ENCODE measurements at places on chromosomes 12 and 14. TPM values are rescaled to one million over a fixed set of nuclear protein-coding genes. Genes with fewer than 3 reads are reported as not detected.

DNA sequence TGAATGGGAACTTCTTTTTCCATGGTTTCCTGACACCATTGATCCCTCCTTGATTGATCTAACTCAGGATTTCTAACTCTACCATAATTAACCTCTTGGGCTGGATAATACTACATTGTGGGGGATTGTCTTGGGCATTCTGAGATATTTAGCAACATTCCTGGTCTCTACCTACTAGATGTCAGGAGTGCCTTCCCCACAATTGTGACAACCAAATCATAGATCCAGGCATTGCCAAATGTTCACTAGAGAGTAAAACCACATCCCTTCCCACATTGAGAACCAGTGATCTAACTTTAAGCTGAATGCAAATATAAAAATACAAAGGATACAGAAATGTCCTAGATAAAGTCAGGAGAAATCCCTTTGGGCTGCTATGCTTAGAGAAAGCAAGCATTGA, 36.9 kb upstream of the CCDC198 start:
- H3K4me3 ChIP-seq = no peak overlapping the region
- no peak overlapping the region for H3K27ac ChIP-seq
- H3K27me3 ChIP-seq = no peaks in the 10 kb centered on the region
- H3K4me1 ChIP-seq = no peaks in the 10 kb centered on the region
- no peak for DNase-seq
- H3K36me3 ChIP-seq = no peaks in the 10 kb centered on the region

SYNDIG1L gene
- 0.14 TPM for total RNA-seq

- no peak for DNase-seq
- no peak overlapping the region for H3K4me3 ChIP-seq
- no peak overlapping the region for H3K27ac ChIP-seq
- peaks cover 4% of the 10 kb centered on the region for H3K27me3 ChIP-seq
These were observed 74.2 kb downstream of the SMOC1 start for GRCh38 chr14:69953266-69953915.

TAC3 gene
- total RNA-seq = 0.46 TPM

DNA sequence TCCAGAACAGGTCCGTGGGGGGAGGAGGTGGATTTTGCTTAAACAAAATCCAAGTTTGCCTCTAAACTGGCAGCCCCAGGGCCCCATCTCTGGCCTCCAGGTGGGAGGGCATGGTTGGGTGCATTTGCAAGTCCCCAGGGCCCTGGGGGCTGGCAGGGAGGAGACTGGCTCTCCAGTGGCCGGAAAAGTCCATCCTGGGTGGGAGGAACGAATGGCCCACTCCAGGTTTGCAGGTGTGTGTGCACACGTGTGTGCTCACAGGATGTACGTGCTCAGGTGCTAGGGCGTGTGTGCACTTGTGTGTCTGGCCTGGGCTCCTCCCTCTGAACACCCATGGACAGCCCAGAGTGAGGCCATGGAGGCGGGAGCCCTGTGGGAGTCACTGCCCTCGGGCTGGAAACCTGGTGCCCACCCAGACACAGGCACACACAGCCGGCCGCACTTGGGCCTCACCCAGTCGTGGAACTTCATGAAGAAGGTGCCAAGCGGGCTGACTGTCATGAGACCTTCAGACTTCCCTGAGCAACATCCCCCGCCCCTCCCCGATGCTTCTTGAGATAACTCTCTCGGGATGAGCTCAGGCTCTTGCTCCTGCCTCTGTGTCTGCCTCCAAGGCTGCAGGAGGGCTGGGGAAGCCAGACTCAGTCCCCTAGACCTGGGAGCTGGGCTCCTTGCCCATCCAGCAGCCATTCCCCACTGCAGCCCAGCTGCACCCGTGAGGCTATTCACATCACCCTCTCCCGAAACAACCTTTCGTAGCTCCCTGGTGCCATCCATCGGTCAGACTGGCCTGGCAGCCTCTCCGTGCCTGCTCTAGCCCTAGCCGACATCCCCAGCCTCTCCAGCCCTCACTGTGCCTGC, 9.4 kb downstream of the AHNAK2 start:
- peaks cover 7% of the 10 kb centered on the region for H3K4me1 ChIP-seq
- no peaks in the 10 kb centered on the region for H3K36me3 ChIP-seq
- peak; percentile 76 for DNase-seq
- H3K27me3 ChIP-seq = peaks cover 19% of the 10 kb centered on the region
- no peak overlapping the region for H3K27ac ChIP-seq

GRCh38 chr14:68820536-68820935, 27.7 kb upstream of the ZFP36L1 start:
- no peaks in the 10 kb centered on the region for H3K36me3 ChIP-seq
- no peak overlapping the region for H3K4me3 ChIP-seq
- no peaks in the 10 kb centered on the region for H3K27me3 ChIP-seq
- DNase-seq = no peak
- no peak overlapping the region for H3K27ac ChIP-seq
- H3K4me1 ChIP-seq = peaks cover 20% of the 10 kb centered on the region

DACT1 gene
- 19.7 TPM for total RNA-seq

- H3K4me3 ChIP-seq = no peak overlapping the region
- no peak for DNase-seq
- H3K27me3 ChIP-seq = no peaks in the 10 kb centered on the region
- peaks cover 10% of the 10 kb centered on the region for H3K4me1 ChIP-seq
- no peaks in the 10 kb centered on the region for H3K36me3 ChIP-seq
- no peak overlapping the region for H3K27ac ChIP-seq
These were observed 1542.6 kb downstream of the AACS start for GRCh38 chr12:126607867-126608266.

- DNase-seq = peak; percentile 42
- no peaks in the 10 kb centered on the region for H3K36me3 ChIP-seq
- peak overlapping the region; percentile 100 for H3K27ac ChIP-seq
These were observed 14.8 kb upstream of the CALM1 start for GRCh38 chr14:90381999-90382451.

DNA sequence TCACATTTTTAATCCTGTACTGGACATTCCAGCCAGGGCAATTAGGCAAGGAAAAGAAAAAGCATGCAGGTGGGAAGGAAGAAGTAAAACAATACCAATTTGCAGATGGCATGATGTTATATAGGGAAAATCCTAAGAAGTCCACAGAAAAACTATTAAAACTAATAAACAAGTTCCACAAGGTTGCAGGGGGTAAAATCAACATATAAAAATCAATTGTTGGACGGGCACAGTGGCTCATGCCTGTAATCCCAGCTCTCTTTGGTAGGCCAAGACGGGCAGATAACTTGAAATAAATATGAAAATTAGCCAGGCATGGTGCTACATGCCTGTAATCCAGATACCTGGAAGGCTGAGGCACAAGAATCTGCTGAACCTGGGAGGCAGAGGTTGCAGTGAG, 31.9 kb downstream of the SEC23A start:
- no peaks in the 10 kb centered on the region for H3K36me3 ChIP-seq
- no peaks in the 10 kb centered on the region for H3K27me3 ChIP-seq
- no peak overlapping the region for H3K4me3 ChIP-seq

OTUB2 gene
- total RNA-seq = 1.3 TPM

- peak overlapping the region; percentile 98 for H3K4me3 ChIP-seq
- peaks cover 18% of the 10 kb centered on the region for H3K4me1 ChIP-seq
- no peaks in the 10 kb centered on the region for H3K36me3 ChIP-seq
- no peak overlapping the region for H3K27ac ChIP-seq
- DNase-seq = no peak
- no peaks in the 10 kb centered on the region for H3K27me3 ChIP-seq
These were observed 1.3 kb upstream of the EEA1 start for GRCh38 chr12:92930421-92930820.

GRCh38 chr12:2640709-2641108, 154.1 kb upstream of the FKBP4 start:
- no peaks in the 10 kb centered on the region for H3K27me3 ChIP-seq
- peaks cover 12% of the 10 kb centered on the region for H3K4me1 ChIP-seq
- no peak overlapping the region for H3K4me3 ChIP-seq
- no peaks in the 10 kb centered on the region for H3K36me3 ChIP-seq

FAM181A gene
- not detected for total RNA-seq

AICDA gene
- not detected for total RNA-seq

DNA sequence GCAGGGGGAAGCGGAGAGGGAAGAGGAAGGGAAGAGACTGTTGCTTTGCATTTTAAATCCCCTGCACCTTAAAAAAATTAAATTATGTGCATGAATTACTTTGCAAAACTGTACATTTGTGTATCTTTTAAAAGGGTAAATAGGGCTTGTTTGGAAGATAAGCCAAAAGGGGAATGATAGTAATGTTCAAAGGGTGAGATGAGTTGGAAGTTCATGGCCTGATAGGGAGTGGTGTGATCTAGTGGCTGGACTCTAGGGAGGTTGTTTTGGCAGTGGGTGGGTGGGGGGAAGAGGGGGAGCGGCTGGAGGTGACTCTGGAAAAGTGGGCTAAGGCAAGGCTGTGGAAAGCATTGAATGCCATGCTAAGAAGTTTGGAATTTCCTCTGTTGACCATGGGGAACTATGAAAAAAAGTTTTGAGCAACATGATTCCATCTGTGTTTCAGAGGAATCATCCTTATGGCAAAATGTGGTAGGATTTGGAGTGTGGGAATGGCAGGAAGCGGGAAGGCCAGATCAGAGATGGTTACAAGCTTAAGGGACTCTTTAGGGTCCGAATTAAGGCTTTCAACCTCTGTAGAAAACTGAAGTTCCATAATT, 25.5 kb upstream of the EMP1 start:
- no peak for DNase-seq
- H3K4me1 ChIP-seq = peaks cover 4% of the 10 kb centered on the region
- H3K27ac ChIP-seq = peak overlapping the region; percentile 26
- H3K27me3 ChIP-seq = no peaks in the 10 kb centered on the region
- H3K4me3 ChIP-seq = no peak overlapping the region

IGF1 gene
- 17.3 TPM for total RNA-seq

- peaks cover 17% of the 10 kb centered on the region for H3K4me1 ChIP-seq
- no peak for DNase-seq
- no peaks in the 10 kb centered on the region for H3K36me3 ChIP-seq
- H3K27me3 ChIP-seq = no peaks in the 10 kb centered on the region
These were observed 400 bp downstream of the ADCY6 start for GRCh38 chr12:48788524-48788853.

BDKRB2 gene
- total RNA-seq = 1.7 TPM

- H3K27me3 ChIP-seq = peaks cover 6% of the 10 kb centered on the region
- H3K36me3 ChIP-seq = no peaks in the 10 kb centered on the region
- no peak overlapping the region for H3K4me3 ChIP-seq
- H3K4me1 ChIP-seq = no peaks in the 10 kb centered on the region
These were observed 11.7 kb downstream of the FIGNL2 start for GRCh38 chr12:51836827-51837173.

C1QL4 gene
- not detected for total RNA-seq

DNA sequence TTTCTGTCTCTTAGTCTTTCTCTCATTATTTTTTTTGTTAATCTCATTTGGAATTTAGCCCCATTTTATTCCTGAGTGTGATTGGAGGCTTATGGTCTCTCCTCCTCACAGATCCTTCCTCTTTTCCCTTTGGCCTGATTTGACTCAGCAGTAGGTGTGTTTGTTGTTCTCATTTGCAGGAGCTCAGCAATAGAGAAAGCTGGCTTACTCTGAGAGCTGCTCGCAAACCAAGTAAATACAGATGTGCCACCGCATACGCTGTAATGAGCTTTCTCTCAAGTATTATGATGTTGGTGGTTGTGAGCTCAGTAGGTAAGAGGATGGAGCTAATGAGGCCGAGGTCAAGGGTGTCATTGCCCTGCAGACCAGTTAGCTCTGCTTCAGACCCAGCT, 206.5 kb downstream of the ETV6 start:
- H3K27ac ChIP-seq = no peak overlapping the region
- H3K36me3 ChIP-seq = no peaks in the 10 kb centered on the region
- H3K27me3 ChIP-seq = no peaks in the 10 kb centered on the region
- H3K4me3 ChIP-seq = no peak overlapping the region

TEP1 gene
- total RNA-seq = 36.4 TPM

ACYP1 gene
- total RNA-seq = 24.1 TPM

CIDEB gene
- 31.7 TPM for total RNA-seq

- no peak overlapping the region for H3K27ac ChIP-seq
- no peaks in the 10 kb centered on the region for H3K36me3 ChIP-seq
- no peaks in the 10 kb centered on the region for H3K27me3 ChIP-seq
- no peak overlapping the region for H3K4me3 ChIP-seq
These were observed 37.1 kb upstream of the OR5AU1 start for GRCh38 chr14:21192875-21193535.

HCFC2 gene
- 23.2 TPM for total RNA-seq

DNA sequence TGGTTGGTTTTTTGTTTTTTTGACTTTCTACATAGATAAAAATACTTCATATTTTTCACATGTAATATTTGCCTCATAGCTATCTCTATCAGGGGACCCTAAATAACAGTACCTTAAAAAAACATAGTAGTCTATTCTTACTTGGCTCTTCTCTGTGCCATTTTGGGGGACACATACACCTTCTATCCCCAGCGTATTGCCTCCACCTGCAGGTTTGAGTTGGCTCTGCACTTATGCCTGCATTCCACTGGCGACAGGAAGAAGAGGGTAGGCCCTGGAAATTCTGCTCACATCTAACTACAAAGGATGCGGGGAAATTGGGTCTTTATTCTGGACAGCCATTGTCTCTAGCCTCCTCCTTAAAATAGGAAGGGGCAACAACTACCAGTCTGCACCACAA, 13.8 kb upstream of the IFI27L2 start:
- no peak overlapping the region for H3K4me3 ChIP-seq
- H3K27ac ChIP-seq = no peak overlapping the region
- H3K27me3 ChIP-seq = no peaks in the 10 kb centered on the region

- no peak overlapping the region for H3K27ac ChIP-seq
- H3K4me3 ChIP-seq = no peak overlapping the region
- no peaks in the 10 kb centered on the region for H3K27me3 ChIP-seq
These were observed 201.1 kb downstream of the PIK3C2G start for GRCh38 chr12:18462442-18462841.

GRCh38 chr14:60094306-60094897, 2.7 kb downstream of the PCNX4 start:
- H3K27ac ChIP-seq = peak overlapping the region; percentile 99
- DNase-seq = no peak
- H3K27me3 ChIP-seq = no peaks in the 10 kb centered on the region
- no peaks in the 10 kb centered on the region for H3K36me3 ChIP-seq

GRCh38 chr12:1918081-1918883, at the start of gene CACNA2D4:
TSS of gene CACNA2D4 (minus strand) at chr12:1918652. CDS start at chr12:1918473, 179 bp downstream.
- H3K36me3 ChIP-seq = no peaks in the 10 kb centered on the region
- peaks cover 6% of the 10 kb centered on the region for H3K4me1 ChIP-seq
- H3K27me3 ChIP-seq = no peaks in the 10 kb centered on the region
- DNase-seq = no peak
- H3K27ac ChIP-seq = no peak within 1 kb of the TSS

GRCh38 chr14:55938249-55938791, 179.9 kb upstream of the PELI2 start:
- H3K4me1 ChIP-seq = no peaks in the 10 kb centered on the region
- H3K27ac ChIP-seq = no peak overlapping the region
- no peak overlapping the region for H3K4me3 ChIP-seq
- H3K36me3 ChIP-seq = no peaks in the 10 kb centered on the region
- no peak for DNase-seq
- H3K27me3 ChIP-seq = no peaks in the 10 kb centered on the region

GRCh38 chr12:14664434-14665023, 31.9 kb downstream of the GUCY2C start:
- no peaks in the 10 kb centered on the region for H3K27me3 ChIP-seq
- H3K4me1 ChIP-seq = no peaks in the 10 kb centered on the region
- no peak overlapping the region for H3K4me3 ChIP-seq
- H3K36me3 ChIP-seq = no peaks in the 10 kb centered on the region

DNA sequence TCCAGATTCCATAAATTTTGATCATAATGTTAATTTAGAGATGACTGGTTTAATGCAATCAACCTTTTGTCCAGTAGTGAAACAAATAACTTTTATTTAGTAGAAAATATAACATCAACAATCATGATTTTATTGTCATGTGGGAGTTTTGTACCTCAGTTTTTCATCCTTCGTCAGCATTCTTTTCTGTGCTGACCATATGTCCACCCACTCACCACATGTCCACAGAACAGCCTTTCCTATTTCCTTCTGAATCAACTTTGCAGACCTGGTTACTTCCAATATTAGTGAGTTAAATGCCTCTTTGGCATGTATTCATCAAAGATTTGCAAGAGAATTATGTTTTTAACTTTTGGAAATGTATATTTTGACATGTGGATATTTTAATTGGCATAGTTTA, 36.8 kb upstream of the CNTN1 start:
- no peaks in the 10 kb centered on the region for H3K27me3 ChIP-seq
- H3K36me3 ChIP-seq = no peaks in the 10 kb centered on the region
- no peak overlapping the region for H3K4me3 ChIP-seq

RPS6KA5 gene
- total RNA-seq = 2.4 TPM

RAB35 gene
- 22.8 TPM for total RNA-seq
